ENCODE measurements at places on chromosomes 7 and 10.

- no peak for DNase-seq
Observed at GRCh38 chr10:127535802-127536515, 13.2 kb upstream of the NPS start.

GRCh38 chr7:45219130-45219529, 61.5 kb downstream of the RAMP3 start:
- no peak for DNase-seq

- no peak for DNase-seq
Observed at GRCh38 chr10:116113721-116114501, 159.1 kb downstream of the GFRA1 start.

DNA sequence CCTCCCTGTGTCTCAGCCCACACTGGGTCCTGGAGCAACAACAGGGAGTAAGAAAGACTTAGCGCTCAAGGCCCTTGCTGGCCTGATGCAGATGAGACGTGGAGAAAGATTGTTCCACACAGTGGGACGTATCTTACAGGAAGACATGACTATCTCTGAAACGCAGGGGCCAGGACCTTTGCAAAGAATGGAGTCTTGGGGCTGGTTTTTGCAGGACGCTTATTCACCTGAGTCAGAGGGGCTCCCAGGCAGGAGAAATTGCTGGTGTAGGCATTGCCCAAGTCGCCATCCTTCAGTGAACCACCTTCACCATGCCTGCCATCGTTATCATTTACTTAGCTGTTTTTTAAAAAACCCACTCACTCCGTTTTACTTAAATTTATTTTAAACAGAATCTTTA, 11.8 kb upstream of the GDF10 start:
- DNase-seq, result no peak

GRCh38 chr10:13950543-13950939, 363.8 kb downstream of the PRPF18 start:
- DNase-seq, result no peak

GRCh38 chr7:37684927-37685326, 1.4 kb downstream of the GPR141 start:
- no peak for DNase-seq

DNA sequence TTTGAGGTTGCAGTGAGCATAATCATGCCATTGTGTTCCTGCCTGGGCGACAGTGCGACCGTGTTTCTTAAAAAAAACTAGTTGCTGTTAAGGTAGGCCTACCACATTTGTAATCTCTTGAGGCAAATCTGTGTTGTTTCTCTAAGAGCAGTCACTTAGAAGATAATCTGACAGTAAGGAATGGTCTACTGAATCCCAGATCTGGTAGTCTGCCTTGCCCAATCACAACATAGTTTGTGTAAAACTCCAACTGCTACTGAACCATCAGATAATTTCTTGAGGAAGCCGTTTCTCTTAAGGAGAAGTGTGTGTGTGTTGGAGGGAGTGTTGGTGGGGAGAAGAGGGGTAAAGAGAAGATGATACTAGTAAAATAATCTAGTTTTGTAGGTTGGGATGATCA, 5.0 kb downstream of the NRF1 start:
- no peak for DNase-seq

GRCh38 chr10:95445837-95446486, 115.2 kb downstream of the SORBS1 start:
- peak; percentile 20 for DNase-seq

DNA sequence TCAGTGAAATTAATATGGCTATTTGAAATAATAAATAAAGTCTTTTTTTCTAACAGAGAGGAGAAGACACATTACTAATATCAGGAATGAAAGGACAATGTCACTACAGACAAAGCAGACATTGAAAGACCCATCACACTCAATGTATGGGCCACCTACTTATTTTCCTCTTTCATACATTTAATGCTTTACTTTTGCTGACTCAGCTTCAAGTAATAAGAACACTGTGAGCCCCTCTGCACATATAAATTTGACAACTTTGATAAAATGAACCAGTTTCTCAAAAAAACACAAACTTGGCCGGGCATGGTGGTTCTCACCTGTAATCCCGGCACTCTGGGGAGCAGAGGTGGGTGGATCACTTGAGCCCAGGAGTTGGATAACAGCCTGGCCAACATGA, 664.2 kb upstream of the COBL start:
- DNase-seq, result no peak

GRCh38 chr10:47239211-47239610, 60.8 kb upstream of the GDF10 start:
- DNase-seq, result no peak

- no peak for DNase-seq
Observed at GRCh38 chr7:154750353-154750801, 252.5 kb downstream of the PAXIP1 start.

- no peak for DNase-seq
Observed at GRCh38 chr7:45975367-45975766, 54.3 kb upstream of the IGFBP3 start.

DNA sequence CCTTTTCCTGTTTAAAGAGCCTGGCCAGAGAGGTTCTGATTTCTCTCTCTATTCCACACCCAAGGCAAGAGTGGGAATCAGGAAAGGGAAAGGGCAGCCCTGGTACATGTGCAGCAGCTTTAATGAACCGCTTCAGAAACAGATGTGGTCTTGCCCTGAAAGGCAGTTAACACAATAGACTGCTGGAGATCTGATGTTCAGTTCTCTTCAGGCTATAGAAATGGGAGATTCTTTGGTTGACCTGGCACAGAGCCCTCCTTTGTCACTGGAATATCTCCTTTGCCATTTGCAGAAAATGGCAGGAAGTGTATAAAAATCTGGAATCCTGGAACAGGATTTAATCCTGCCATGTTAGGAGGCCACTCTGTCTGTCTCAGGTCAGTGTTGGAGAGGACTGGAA, 36.3 kb upstream of the EXOC6 start:
- DNase-seq, result no peak

DNA sequence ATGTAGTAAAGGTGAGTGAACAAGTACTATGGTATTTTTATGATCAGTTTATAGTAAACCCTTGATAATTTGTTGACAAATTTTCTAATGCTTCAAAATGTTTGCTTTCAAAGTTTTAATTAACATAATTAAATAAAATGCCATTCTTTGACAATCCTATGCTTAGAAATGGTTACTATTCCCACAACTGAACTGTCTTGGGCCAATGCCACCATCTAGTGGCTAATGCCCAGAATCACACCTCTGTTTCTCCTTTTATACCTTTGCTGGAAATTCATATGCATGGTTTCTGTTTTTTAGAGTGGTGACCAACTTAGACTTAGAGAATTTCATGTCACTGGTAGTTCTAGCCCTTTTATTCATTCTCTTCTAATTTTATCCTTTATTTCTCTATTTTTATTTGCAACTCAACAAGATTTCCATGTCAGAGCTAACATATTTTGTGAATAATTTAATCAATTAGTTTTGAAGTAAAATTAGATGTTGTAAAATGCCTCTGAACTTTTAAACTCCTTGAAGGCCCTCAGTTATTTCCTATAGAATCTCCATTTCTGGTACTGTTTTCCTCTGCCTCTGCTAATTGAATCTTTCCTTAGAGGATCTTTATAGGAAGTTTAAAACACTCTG, 31.1 kb downstream of the PCGF5 start:
- peak; percentile 61 for DNase-seq

GRCh38 chr10:102635377-102635776, 8.9 kb upstream of the TRIM8 start:
- peak; percentile 49 for DNase-seq

DNA sequence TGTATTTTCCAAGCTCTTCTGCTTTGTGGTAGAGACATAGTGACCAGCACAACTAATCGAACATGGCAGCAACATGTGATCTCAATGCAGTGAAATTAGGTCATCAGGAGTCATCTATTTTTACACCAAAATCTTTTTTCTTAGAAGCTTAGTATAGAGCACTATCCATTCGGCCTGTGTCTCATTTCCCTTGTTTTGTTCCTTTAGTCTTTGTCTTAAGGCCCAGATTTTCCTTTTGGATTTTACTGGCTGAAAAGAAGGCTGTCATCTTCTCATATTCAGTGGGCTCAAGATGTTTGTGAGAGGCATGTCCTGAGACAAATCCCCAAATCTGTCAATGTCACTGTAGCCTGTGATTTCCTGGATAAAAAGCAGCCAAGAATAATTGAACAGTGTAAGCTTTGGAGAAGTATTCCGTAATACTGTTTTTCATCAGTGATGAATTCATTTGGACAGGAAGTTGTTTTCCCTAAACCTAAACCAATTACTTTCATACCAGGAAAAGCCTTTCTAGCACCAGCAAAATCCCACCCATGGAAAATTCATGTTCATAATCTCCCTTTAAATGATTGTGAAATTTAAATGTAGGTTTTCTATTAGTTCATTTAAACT, 55.2 kb downstream of the MAGI2 start:
- DNase-seq, result no peak

DNA sequence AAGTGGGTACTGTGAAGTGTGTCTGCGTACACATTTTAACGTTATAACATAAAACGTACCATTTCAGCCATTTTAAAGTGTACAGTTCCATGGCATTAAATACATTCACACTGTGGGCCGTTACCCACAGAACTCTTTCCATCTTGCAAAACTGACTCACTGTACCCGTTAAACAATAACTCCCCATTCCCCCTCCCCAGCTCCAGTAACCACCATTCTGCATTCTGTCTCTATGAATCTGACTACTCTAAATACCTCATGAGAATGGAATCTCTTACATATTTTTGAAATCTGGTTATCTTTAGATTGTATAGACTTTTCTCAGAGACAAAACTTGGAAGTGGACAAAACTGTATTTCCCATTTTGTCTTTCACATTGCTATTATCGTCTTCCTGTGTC, 9.3 kb downstream of the ARL3 start:
- no peak for DNase-seq

DNA sequence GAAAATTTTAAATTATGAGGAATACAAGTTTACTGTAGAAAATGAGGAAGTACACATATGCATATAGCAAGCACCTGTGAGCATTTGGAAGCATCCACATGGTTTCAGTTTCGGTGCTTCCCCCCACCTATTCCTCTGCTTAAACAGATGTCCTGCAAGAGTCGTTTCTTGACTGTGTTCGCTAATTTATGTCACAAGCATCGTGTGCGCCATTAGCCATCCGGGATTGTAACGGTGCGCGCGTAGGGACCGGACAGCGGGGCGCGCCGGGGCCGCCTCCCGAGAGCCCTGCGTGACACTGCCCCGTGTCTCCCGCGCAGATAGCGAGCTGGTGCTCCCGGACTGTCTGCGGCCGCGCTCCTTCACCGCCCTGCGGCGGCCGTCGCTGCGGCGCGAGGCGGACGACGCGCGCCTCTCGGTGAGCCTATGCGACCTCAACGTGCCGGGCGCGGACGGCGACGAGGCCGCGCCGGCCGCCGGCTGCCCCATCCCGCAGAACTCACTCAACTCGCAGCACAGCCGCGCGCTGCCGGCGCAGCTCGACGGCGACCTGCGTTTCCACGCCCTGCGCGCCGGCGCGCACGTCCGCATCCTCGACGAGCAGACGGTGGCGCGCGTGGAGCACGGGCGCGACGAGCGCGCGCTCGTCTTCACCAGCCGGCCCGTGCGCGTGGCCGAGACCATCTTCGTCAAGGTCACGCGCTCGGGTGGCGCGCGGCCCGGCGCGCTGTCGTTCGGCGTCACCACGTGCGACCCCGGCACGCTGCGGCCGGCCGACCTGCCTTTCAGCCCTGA, 90.9 kb downstream of the NEURL1 start:
- DNase-seq, result peak; percentile 67

- no peak for DNase-seq
Observed at GRCh38 chr7:130921391-130922180, 187.6 kb upstream of the KLF14 start.

DNA sequence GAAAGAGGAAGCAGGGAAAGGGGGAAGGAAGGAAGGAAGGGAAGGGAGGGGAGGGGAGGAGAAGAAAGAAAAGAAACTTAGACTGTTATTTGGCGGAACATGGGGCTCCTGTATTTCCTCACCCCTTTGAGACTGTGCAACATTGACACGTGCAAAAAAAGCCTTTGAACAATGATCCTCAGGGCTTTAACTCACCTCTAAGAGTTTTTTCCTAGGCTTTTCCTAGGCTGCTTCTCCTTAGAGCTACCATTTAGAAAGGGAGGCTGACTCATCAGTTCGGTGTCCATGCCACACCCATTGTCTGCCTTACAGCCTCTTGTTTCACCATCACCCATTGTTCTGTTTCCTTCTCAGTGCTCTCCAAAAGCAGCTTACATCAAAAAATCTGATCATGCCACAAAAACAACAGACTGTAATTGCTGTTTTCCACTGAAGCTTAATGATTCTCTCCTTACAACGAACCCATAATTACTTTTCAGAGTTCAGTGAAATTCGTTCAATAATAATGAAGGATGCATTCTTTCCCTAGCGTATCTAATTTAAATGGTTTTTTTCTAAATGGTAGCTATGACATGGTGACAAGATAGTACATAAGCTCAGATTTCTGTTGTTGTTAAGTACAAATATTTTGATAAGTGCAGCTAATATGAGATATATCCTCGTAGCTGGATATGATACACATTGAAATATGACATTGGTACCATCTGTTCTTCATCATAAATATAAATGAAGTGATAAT, 90.8 kb downstream of the PRLHR start:
- DNase-seq, result no peak

DNA sequence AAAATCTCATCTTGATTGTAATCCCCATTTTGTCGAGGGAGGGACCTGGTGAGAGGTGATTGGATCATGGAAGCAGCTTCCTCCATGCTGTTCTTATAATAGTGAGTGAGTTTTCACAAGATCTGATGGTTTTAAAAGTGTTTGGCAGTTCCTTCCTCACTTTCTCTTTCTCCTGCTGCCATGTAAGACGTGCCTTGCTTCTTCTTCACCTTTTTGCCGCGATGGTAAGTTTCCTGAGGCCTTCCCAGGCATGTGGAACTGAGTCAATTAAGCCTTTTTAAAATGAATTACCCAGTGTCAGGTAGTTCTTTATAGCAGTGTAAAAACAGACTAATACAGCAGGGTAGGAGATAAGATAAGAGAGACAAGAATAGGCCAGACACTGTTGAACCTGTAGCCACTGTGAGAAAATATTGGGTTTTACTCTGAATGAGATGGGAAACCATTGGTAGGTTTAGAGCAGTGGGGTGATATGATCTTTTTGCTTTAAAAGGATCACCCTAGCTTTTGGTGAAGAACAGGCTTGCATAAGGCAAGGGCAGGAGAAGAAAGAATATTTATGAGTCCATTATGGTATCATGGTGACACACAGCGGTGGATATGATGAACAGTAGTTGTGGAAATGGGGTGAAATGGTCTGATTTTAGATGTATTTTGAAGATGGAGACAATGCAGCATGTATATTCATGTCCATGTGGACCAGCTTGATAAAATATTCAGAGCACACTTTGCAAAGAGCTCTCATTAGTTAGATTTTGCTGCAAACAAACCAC, 11.5 kb downstream of the OR6B1 start:
- DNase-seq, result no peak

DNA sequence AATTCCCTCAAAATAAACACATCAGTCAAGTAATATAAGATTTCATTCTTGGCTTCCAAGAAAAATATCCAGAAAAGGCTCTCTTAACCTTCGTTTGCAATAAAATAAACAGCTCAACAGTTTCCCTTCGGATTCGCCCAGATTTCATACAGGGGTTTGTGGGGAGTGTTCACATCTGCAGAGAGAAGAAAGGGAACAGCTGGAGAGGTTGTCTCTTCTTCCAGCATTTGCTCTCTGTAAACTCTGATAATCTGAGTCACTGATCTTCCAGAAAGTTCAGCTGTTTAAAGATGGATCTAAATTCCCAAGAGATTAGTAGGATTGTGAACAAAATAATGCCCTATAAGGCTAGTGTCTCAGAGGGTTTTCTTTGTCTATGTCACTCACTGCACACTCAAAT, 277.9 kb downstream of the HPSE2 start:
- DNase-seq, result no peak

- DNase-seq, result no peak
Observed at GRCh38 chr10:128287921-128288320, 161.7 kb upstream of the MKI67 start.
